ENCODE measurements at places on chromosomes 5 and 9.

GRCh38 chr5:72203251-72203845 lies 96.1 kb downstream of the MAP1B start:
- H3K27me3 ChIP-seq, result no peaks in the 10 kb centered on the region
- no peak overlapping the region for H3K4me3 ChIP-seq
- peaks cover 14% of the 10 kb centered on the region for H3K36me3 ChIP-seq
- peaks cover 12% of the 10 kb centered on the region for H3K4me1 ChIP-seq
- DNase-seq, result no peak

GRCh38 chr5:164679461-164679860 lies 1174.0 kb downstream of the MAT2B start:
- no peak overlapping the region for H3K4me3 ChIP-seq
- no peak overlapping the region for H3K27ac ChIP-seq
- DNase-seq, result no peak
- H3K4me1 ChIP-seq, result peaks cover 5% of the 10 kb centered on the region

- no peak overlapping the region for H3K4me3 ChIP-seq
- H3K4me1 ChIP-seq, result no peaks in the 10 kb centered on the region
- no peaks in the 10 kb centered on the region for H3K36me3 ChIP-seq
Observed at GRCh38 chr9:87556821-87557220, 59.2 kb downstream of the DAPK1 start.

DNA sequence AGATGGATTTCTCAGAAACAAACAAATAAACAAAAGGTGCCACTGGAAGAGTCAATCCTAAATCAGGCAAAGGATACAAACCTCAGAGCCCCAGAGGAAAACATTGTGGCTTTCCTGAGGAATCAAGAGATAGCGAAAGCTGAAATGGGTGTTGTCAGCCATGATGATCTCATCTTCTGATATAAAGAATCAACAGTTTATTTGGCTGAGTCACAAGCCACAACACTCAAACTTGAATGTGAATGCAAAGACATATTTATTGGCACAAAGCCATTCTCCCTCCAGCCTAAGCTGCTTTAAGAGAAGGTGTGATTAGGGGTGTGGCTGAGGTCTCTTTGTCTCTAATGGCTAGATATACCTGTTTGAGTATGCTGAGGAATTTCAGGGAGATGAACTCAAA lies 73.3 kb upstream of the NREP start:
- H3K27me3 ChIP-seq, result no peaks in the 10 kb centered on the region
- no peaks in the 10 kb centered on the region for H3K36me3 ChIP-seq
- no peak for DNase-seq
- no peaks in the 10 kb centered on the region for H3K4me1 ChIP-seq

DNA sequence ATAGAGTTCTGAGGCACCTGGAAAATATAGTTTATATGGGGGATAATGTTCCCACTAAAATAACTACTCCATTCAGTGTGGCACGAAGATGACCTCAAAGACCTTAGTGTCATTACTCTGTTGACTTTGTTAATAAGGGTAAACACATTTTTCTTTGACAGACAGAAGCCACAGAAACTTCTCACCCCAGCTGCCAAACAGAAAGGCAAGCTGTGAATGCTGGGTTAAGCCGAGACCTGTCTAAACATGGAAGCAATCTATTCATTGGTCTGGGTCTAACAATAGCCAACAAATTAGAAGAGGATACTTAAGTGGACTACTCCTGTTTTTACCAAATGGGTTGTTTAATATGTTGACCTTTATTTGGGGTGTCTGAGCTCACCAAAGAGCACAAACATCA lies 171.4 kb downstream of the TLE1 start:
- DNase-seq, result peak; percentile 30
- H3K4me1 ChIP-seq, result peaks cover 14% of the 10 kb centered on the region
- no peaks in the 10 kb centered on the region for H3K27me3 ChIP-seq
